ENCODE measurements at places on chromosomes 1 and 21. TPM values are rescaled to one million over a fixed set of nuclear protein-coding genes. Genes with fewer than 3 reads are reported as not detected.

GRCh38 chr1:27618341-27619082 lies 14.6 kb upstream of the AHDC1 start:
- DNase-seq, result no peak

- DNase-seq, result peak; percentile 71
Observed at GRCh38 chr1:56516539-56517252, 62.7 kb downstream of the PLPP3 start.

DNA sequence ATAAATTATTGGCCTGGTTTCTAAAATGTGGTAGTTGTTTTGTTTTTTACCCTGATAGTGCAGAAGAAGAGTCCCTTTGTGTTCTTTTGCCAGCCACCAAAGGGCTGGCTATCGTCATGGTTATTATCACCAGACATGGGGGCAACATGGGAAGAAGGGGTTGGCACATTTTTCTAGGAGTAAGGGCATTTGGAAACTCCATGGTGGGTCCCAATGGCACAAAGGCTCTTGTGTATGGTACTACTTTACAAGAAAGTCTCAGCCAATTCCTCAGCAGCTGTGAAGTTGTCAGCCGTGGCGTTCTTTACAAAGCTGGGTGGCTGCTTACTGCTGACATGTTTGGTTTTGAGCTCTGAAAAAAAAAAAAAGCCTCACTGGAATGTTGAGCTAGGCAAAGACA lies 330.4 kb upstream of the ESRRG start:
- no peak for DNase-seq

DNA sequence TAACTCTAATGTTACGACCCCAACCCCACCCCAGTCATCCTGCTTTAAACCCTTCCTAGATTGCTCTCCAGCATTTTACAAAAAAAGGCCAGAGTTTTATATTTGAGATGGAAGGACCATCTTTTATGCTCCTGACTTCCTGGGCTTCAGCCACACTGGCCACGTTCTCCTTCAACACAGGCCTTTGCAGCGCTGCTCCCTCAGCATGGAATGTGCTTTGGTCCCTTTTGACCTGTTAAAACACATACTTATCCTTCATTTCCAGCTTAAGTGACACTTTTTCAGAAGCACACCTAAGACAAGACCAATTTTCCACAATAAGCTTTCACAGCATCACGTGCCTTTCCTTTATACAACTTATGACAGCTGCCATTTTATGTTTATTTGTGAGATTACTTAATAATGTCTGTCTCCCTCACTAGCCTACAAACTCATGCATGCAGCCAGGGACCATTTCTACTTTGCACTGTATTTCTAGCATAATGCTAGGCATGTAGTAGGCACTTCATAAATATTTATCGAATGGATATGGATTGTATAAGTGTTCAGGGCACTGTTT lies 34.5 kb downstream of the LHX9 start:
- DNase-seq, result no peak

- DNase-seq, result no peak
Observed at GRCh38 chr1:44108971-44109370, 9.7 kb upstream of the KLF17 start.

Gene CYP4X1
- total RNA-seq, result not detected

Gene ETV3
- total RNA-seq, result 21.2 TPM
